Frontal cortex (tissue), 4 donors: ENCODE measurements at places on chromosomes 2 and 18. TPM values are rescaled to one million over a fixed set of nuclear protein-coding genes. Genes with fewer than 3 reads are reported as not detected.

The ZNF521 gene
- total RNA-seq: 17.1 TPM

The DOK1 gene
- total RNA-seq: 3.7 TPM

The ZNF512 gene
- 49.3 TPM for total RNA-seq

The REG1B gene
- total RNA-seq: not detected

The RTP5 gene
- 2.4 TPM for total RNA-seq

The OTOF gene
- 1.6 TPM for total RNA-seq

The RSAD2 gene
- total RNA-seq: 3.3 TPM

The GPR35 gene
- total RNA-seq: 0.41 TPM
